ENCODE measurements at places on chromosomes 7 and 10. TPM values are rescaled to one million over a fixed set of nuclear protein-coding genes. Genes with fewer than 3 reads are reported as not detected.

DNA sequence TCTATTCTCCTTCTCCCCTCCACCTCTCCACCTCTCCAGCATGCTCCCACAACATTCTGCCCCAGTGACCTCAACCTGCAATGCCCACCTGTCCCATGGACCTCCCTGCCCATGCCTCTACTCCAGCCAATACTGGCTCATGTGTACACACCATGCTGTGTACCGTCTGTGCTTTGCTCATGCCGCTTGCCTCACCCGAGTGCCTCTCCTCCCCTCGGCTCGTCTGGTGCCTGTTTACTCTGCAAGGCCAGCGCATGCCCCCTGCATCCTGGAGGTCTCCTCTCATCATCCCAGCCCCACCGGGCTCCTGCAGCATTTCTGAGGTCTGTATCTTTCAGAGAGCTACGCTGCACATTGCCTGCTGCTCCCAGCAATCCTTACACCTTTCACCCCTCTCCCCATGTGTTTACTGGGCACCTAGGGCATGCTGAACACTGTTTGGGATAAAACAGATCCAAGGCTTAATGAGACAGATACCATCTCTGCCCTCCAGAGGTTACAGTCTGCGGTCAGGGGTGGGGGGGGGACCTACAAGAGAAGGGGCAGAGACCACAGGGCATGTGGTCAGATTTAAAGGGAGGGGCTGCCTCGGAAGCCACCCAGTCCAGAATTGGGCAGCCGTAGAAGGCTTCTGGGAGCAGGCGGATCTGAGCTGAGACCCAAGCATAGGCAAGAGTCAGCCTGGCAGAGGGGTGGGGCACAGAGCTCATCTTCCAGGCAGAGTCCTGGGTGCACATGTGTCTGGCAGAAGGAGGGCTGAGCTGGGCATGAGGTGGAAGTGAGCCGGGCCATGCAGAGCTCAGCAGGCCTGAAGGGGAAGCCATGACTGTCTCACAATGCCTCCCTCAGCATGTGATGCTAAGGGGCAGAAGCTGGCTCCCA, 29.6 kb upstream of the PSAP start:
- DNase-seq = no peak

ARHGEF5 gene
- 5.3 TPM for total RNA-seq

DNA sequence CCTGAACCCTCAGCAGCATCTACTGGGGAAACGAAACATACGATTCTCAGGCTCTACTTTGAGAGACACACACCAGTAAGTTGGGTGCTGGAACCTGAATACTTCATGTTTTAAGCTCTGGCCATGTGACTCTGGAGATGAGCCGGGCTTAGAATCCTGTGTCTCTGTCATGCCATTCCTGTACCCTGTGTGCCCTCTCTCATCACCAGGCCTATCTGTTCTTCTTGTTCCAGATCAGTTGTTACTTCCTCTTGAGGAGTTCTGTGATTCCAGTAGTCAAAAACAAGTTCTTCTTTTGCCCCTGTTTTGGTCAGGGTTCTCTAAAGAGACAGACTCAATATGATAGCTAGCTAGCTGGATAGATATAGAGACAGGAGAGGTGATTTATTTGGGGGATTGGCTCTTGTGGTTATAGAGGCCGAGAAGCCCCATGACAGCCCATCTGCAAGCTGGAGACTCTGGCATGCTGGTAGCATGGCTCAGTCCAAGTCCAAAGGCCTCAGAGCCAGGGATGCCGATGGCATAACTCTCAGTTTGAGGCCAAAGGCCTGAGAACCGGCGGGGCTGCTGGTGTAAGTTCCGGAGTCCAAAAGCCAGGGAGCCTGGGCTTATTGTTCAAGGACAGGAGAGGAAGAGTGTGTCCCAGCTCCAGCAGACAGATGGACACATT, 54.3 kb downstream of the CHN2 start:
- DNase-seq = no peak

- no peak for DNase-seq
These were observed 19.2 kb downstream of the GNA12 start for GRCh38 chr7:2824678-2825461.

DNA sequence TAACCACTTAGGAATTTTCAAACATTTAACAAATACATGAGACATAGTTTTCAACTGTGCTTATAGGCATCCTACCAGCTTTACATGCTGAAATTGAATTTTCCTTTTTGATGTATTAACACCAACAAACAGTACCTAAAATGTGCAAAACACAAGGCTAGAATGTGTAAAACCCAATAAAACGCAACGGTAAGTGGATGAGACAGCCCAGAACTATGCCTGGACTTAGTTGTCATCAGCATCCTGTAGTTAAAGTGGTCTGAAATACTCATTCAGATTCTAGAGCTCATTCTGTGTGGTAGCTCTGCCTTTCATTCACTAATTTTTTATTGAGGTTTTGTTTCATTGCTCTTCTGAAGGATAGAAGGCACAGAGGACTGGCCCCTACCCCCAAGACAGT, 137.1 kb downstream of the BMPER start:
- no peak for DNase-seq

DNA sequence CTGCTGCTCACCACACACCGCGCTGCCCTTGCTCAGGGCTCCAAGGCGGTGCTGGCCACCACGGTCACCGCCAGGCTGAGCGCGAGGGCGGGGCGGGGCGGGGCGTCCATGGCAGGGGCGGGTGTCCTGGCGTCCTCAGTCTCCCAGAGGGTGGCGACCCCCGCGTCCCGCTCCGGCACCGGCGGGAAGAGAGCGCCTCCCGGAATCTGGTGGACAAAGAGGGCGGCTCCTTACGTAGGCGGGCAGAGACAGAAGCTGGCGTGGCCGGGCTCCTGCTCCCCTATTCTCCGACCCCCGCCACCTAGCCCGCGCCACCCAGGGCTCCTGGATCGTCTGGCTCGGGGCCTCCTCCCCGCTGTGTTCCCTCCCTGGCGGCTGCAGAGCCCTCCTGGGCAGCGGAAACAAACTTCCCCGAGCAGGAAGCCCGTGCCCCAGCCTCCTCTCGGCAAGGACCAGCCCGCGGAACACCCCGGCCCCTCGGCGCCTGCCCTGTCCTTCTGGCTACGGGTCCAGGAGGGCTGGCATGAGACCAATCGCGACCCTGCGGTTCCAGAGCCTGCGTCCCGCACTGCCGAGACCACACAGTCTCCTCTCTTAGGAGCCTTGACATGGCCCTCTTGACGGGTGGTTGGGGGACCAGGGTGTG, 133.8 kb upstream of the ZNF92 start:
- DNase-seq = peak; percentile 42

DNA sequence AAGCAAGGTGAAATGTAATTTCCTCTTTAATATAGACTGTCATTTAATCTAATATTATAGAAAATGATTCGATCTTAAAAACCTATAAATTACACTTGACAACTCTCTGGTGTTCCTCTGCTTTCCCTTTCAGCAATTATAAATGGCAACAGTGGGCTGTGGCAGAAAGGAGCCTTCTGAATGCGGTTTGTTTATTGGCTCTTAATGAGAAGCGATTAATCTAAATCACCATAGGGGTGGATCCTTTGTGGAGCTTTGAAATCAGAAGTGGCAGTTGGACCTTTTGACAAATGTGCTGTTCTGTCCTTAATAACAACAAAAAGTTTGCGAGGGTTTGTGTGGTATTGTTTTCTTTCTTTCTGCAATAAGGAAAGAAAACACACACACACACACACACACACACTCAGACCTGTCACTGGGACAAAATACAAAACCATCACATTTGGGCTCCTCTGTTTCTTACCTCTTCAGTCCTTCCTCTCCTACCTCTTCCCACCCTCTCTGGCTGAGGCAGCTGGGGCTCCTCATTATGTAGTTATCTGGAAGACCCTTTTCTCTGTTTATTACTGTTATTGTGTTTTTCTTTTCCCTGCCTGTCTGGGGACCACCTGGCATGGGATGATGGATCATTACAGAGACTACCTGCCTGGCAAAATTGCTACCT, 316.2 kb downstream of the SORCS3 start:
- no peak for DNase-seq

DNA sequence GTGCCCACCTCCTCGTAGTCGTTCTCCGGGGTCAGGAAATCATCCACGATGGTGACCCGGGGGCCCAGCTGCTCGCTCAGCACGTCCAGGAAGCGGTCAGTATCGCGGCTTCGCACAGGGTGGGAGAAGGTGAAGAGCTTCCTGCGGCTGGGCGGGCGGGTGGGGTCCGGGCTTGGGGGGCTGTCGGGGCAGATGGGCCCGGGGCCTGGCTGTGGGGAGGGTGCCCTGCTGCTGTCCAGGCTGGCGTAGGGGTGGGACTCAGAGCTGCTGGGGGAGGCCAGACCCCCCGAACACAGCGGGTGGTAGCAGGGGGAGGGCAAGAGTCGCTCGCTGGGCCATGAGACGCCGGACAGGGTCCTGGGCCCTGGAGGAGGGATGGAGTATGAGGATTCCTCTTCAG, 42.3 kb downstream of the GRID2IP start:
- DNase-seq = no peak

- DNase-seq = no peak
These were observed 8.3 kb downstream of the NUDT5 start for GRCh38 chr10:12187321-12187905.

DDC gene
- 8.9 TPM for total RNA-seq

DNA sequence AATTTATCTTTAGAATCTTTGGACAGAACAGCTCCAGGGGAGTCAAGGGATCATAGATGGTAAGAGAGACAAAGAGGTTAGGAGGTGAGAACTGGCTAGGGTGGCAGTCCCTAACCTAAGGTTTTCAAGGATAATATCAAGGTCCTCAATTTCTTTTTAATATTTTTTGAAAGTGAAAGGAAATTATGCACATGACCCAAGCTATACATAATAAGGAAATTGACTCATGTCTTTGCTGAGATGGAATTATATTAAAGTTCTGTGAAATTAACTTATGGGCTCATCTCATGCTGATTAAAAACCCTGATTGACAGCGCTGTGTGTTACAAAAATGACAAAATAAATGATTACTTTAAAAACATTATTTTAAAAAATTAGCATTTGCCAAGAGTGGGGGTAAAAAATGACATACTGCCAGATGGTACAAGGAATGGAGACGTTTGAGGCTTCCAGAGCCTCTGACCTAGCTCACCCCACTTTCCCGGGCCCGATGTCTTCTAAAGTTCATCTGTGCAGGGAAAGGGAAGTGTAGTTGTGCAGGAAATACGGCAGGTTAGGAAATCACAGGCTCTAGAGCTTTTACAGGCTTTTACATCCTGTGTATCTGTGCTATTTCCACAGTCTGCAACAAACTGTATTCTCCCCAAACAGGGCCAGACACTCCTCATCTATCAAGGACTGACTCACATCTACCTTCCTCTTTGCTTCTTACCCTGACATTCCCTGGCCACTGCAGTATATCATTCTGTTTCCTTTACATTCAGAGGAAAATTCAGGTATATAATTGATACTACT, 185.6 kb upstream of the PRSS58 start:
- DNase-seq = no peak

WIPF3 gene
- total RNA-seq = 7.5 TPM

DLD gene
- total RNA-seq = 69.1 TPM

GRCh38 chr7:85103962-85104361, 82.9 kb downstream of the SEMA3D start:
- DNase-seq = no peak

DNA sequence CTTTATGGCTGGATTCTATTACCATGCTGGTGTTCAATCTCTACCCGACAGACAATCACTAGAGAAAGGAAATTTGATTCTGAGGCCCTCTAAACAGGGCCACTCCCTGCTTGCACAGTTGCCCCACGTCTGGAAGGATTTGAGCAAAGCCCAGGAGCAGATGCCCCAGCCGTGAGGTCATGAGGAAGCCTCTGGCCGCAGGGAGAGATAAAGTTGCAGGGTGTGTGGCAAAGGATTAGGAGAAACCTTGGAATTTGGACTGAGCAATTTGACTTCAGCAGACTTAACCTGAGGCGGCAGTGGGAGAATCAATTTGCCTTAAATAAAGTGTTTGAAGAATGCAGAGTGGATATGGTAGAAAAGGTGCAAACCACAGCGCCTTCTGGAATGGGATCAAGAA, 40.2 kb upstream of the KLF6 start:
- DNase-seq = peak; percentile 89

DNA sequence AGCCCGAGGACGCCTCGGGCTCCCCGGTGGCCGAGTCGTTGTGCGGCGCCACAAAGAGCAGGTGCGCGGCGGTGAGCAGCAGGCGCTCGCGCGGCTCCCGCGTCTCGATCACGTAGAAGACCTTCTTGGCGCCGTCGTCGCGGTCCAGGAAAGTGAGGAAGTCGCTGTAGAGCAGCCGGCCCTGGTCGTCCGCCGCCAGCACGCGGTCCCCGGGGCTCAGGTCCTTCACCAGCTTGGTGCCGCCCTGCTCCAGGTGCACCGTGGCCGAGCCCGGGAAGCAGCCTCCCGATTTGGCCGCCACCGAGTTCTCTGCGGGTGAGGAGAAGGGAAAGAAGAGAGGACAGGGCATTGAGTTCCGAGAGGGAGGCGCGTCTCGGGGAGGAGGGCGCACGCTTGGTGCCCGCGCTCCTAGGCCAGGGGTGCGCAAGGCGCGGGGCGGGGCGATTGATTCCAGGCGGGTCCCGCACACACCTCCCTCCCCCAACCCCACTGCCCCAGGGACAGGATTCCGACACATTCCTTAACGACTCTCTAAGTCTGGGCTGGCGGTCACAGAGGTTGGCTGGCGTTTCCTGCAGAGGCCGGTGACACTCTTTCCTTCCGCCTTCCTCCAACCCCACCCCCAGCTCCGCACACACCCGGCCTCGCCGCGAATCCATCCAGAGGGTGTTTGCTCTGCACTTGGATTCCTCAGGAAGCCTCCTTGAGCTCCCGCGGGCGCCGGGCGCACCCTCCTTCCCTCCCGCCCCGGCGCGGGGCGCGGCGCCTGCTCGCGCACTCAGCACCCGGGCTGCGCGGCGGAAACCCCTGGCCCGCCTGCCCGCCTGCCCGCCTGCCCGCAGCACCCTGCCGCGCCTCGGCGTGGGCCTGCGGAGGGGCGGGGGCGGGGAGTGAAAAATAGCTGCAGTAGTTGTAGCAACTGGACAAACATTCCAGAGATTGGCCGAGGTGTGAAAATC, 8.6 kb downstream of the SHH start:
- DNase-seq = no peak

- no peak for DNase-seq
These were observed 11.8 kb downstream of the INPP5A start for GRCh38 chr10:132549371-132549770.

CALML5 gene
- not detected for total RNA-seq

- no peak for DNase-seq
These were observed 569 bp upstream of the NPTX2 start for GRCh38 chr7:98616381-98617050.

DNA sequence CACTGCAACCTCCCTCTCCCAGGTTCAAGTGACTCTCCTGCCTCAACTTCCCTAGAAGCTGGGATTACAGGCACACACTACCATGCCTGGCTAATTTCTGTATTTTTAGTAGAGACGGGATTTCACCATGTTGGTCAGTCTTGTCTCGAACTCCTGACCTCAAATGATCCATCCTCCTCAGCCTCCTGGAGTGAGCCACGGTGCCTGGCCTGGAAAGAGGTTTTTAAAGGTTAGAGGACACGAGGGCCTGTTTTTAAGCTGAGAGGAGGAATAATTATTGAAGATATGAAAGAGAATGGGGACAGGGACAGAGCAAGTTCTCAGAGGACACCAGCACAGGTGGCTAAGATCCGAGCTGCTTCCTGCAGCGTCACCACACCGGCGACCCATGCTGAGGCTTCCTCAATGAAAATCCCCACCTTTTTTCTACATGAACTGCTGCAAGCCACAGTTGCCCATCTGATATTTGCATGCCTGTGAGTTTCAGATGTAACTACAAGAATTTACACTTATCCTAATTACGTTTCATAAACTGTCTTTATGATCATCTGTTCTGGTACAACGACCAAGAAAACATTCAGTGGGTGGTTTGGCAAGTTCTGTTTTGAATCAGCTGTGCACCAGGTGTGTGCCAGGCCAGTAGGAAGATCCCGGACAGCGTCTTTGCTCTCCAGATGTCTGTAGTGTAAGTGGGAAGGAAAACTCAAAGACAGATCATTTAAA, 76.0 kb downstream of the HIP1 start:
- no peak for DNase-seq

- peak; percentile 94 for DNase-seq
These were observed 1005.6 kb downstream of the LRMDA start for GRCh38 chr10:76436981-76437380.
